CD4-positive, alpha-beta T cell (primary cell): ENCODE measurements at places on chromosomes 2 and 18.

- no peak for DNase-seq
Measured at GRCh38 chr2:106789185-106789584, 96.8 kb downstream of the ST6GAL2 start.

DNA sequence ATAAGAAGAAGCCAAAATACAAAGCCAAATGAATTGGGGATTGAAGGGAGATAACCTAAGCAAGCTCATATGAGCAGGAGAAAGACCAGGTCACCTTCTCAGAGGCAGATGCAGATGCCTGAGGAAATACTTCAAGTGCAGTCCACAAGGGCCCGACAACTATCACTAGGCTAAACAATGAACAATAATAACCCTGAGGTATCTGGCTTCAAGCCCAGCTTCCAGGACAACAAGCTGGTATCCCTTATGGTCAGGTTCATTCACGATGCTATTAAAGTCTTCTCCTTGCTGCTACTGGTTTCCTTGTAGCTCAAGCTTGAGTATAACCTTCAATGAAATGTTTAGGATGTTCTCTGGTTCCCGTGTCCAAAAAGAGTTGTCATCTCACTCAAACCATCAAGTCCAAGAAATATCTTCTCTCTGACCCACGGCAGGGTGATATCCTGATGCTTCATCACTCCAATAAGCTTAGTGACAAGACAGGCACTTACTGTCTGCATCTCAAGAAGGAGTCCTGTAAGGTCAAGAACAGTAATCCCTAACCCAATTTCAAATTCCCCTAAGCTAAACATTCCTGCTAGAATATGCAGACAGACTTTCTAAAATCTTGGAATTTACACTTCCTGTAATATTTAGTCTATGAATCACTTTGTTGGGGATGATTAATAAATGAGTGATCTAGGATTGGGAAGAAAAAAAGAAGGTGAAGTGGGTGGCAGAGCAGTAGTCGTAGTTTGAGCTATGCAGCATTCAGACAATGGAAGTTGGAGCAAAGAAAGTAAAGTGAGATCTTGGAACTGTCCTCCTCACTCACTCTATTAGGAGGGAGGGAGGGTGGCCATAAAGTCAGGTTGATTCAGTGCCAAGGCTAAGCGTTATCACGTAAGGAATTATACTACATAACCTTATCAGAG lies 33.1 kb downstream of the CHN1 start:
- no peak for DNase-seq

GRCh38 chr2:241230435-241230834 lies 42.0 kb downstream of the ANO7 start:
- no peak for DNase-seq

- no peak for DNase-seq
Measured at GRCh38 chr18:6435731-6436130, 21.0 kb upstream of the L3MBTL4 start.

DNA sequence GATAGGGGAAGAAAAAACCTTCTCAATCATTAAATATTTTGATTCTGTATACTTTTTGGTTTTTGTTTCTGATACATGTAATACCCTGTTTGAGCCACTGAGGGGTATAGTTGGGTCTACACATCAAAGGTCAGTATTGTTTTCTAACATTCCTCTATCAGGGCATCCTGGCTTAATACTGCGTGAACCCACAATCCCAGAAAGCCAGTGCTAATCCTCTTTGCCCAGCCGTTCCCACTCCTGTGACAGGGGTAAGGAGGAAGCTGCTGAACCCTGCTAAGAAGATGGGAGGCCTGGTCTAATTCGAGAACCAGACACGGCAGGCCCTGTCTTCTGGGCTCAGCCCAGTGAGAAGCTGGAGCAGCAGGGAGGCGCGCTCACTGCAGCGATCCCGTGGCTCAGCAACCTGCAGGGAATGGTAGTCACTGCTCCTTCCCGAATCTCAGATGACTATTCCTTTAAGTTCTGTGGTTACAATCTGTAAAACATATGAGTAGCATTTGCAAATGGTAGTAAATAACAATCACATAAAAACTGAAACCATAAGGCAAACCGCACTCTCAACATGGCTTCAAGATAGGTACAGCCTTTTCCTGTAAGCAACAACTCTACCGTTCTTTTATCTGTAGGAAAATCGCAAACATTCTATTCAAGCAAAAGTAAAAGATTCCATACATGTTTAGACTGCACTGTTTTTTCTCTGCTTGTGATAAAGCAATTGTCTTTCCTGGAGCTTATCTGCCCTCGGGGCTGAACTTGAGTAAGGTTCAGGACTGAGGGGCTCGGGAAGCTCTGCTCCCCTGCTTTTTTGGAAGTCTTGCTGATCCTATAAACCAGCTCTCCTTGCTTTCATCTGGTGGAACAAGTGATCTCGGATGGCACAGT lies 87.0 kb downstream of the EPB41L3 start:
- no peak for DNase-seq

- DNase-seq, result no peak
Measured at GRCh38 chr2:225867071-225867470, 467.6 kb downstream of the NYAP2 start.

DNA sequence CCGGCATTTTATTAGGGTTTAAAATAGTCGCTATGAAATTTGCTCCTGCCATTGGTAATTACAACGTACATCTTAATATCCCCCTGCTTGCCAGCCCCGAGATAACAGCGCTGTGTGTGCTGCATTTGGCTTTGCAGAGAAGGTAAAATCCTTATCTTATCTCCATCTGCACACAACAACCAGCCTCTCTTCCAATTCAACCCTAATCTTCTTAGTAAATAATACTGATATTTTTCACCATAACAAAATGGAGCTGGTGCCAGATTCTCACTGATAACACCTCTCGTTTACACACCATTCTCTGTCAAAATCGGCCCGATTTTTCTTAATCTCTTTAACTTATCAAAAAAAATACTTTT lies 61.4 kb upstream of the SIX3 start:
- DNase-seq, result no peak

- no peak for DNase-seq
Measured at GRCh38 chr18:34598120-34598635, 111.9 kb upstream of the DTNA start.

- DNase-seq, result no peak
Measured at GRCh38 chr2:2717406-2717805, 386.3 kb upstream of the MYT1L start.

- DNase-seq, result no peak
Measured at GRCh38 chr18:36496022-36496421, 198.5 kb downstream of the FHOD3 start.

GRCh38 chr2:170155022-170155722 lies 22.8 kb upstream of the MYO3B start:
- no peak for DNase-seq

DNA sequence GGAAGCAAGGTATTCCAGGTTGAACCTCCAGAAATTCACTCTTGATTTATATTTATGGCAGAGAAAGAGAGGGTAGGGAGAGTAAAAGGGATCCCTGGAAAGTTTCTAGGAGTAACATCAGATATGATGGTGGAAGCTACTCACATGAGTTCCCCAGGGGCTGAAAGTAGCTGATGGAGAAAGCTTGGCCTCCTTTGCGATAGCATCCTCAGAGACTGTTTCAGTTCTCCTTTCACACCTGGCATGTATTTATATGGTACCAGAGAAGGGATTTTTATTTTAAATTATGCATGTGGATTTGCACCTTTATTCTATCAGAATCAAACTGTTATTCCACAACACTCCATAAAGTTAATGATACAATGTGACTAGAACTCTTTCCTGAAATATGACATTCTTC lies 126.3 kb upstream of the OSR1 start:
- DNase-seq, result no peak

GRCh38 chr18:8260319-8260718 lies 348.9 kb upstream of the RAB12 start:
- no peak for DNase-seq

DNA sequence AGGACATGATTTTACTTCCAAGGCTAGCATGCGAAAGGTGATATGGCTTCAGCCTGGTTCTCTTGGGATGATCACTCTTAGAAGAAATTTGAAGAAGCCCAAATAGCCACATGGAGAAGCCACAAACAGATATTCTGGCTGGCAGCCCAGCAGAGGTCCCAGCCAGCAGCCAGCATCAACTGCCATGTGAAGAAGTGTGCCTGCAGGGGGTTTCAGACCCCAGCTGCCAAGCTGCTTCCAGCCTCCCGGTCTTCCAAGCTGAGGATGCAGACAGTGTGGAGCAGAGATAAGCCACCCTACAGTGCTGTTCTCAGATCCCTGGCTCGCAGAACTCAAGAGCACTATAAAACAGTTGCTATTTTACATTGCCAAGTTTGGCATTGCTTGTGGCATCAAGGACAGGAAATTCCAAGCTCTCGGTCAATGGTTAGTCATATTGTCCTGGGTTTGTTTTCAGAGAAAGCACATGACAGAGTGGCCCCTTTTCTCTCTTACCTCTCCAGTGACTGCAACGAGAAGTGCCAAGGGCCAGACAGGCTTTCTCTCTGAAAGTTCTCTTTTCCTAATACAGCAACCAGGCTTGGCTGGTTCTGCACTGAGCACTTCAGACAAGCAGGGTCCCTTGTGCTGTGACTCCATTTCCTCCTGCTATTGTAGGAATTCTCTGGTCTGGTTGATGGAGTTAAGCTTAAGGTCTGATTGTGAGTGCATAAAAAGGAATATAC lies 223.7 kb downstream of the ANKRD30B start:
- no peak for DNase-seq

GRCh38 chr18:683531-683930 lies 26.1 kb downstream of the TYMS start:
- no peak for DNase-seq

DNA sequence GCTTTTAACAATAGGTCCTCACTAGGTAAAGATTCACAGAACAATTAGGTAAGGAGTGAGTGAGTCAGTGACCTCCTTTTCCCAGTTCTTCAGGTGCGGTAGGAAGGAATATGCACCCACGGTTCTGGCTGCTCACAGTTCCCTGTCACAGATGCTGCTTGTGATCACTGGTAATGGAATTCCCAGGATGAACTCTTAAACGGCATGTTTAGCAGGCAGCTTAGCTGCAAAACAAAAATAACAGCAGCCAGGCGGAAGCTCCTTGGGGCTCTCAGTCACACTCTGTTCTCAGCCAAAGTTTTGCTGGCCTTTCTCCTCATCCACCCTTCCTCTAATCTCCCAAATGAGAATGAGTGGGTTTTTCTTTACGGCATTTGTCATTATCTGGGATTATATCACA lies 274.5 kb downstream of the MYT1L start:
- DNase-seq, result no peak
